Fibroblast of upper back skin (primary cell): ENCODE measurements at places on chromosomes 6 and 20.

GRCh38 chr6:100447900-100448748 is 16.6 kb downstream of the SIM1 start:
- no peak for DNase-seq

GRCh38 chr6:160464744-160465143 is 116.6 kb downstream of the SLC22A3 start:
- DNase-seq = no peak

GRCh38 chr6:147930745-147931144 is 411.9 kb upstream of the SASH1 start:
- DNase-seq = no peak

DNA sequence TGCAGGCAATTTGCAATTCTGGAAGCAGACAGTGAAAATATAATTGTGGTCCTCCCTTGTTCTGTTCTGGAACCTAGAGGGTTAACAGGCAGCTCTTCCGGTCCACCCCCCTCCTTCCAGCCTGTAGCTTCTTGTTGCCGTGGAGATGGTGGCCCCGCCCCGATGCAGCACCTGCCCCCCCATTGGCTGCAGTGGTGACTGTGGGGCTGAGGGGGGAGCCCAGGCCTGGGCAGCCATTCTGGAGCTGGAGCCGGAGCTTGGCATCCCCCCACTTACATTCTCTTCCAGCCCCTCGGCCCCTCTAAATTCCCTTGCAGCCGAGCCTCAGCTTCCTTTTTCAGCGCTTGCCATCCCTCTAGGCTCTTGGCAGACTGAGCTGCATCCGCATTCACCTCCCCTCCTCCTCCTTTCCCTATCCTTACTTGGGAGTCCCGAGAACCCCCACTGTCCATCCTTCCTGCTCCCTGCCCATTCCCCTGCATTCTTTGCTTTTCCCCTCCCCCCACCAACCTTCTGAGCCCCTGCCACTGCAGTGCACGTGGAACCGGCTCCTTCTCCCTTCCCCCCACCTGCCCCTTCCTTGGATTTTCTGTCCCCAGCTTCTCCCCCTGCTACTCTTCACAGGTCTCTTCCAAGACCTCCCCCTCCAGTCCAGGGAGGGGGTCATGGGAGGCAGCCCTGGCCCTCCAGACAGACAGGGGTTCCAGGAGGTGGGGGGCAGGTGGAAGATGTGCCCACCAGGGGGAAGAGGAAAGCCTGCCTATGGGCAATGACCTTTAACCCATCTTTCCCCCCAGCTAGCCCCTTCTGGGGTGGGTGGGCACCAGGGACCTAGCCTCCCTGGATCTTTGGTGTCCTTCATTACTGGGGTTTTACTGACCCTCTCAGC is 11.4 kb downstream of the SYNGAP1 start:
- peak; percentile 66 for DNase-seq

DNA sequence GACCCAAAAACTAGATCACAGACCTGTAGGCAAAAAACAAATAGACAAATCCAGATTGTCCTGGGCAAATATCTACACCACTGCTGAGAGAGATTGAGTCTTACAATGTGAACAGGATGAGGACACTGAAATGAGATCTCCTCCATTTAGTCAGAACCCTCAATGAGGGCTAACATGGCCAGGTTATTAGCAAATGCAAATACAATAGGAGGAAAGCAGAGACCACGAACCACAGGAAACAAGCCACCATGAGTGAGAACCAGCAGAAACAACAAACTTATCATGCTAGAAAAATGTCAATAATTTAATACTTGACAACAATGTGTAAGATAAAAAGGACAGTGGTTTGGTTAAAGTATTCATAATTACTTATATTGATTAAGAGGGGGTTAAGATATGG is 162.8 kb downstream of the SYNE1 start:
- peak; percentile 41 for DNase-seq

- no peak for DNase-seq
These were observed 179.3 kb upstream of the RIMS1 start for GRCh38 chr6:71707059-71707458.

- no peak for DNase-seq
These were observed 16.1 kb downstream of the E2F3 start for GRCh38 chr6:20417819-20418218.

GRCh38 chr6:107957308-107957908 is 600 bp downstream of the SEC63 start:
- DNase-seq = peak; percentile 75

GRCh38 chr6:162200945-162201690 is 526.4 kb downstream of the PRKN start:
- no peak for DNase-seq

- peak; percentile 77 for DNase-seq
These were observed 16.0 kb downstream of the UQCC1 start for GRCh38 chr20:35395728-35396127.

- peak; percentile 74 for DNase-seq
These were observed 65.2 kb downstream of the CDS2 start for GRCh38 chr20:5191829-5192569.
